ACHN (cell line): ENCODE measurements at places on chromosomes 6 and 20.

DNA sequence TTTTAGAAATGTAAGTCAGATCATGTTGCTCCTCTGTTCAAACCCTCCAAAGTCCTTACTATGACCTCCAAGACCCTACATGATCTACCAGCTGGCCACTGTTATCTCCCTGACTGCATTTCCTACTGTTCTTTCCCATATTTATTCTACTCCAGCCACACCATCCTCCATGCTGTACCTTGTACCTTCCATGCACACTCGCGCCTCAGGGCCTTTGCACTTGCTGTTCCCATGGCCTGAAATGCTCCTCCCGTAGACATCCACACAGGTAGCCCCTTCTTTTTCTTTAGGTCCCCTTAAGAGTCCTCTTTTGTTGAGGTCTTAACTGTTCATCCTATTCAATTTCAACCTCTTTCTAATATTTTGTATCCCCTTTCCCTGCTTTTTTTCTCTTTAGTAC, 47.0 kb downstream of the HEBP2 start:
- no peak for DNase-seq

GRCh38 chr20:62272200-62272599, 30.6 kb upstream of the ADRM1 start:
- DNase-seq: no peak

- no peak for DNase-seq
These were observed 67.4 kb upstream of the DSP start for GRCh38 chr6:7473805-7474719.

DNA sequence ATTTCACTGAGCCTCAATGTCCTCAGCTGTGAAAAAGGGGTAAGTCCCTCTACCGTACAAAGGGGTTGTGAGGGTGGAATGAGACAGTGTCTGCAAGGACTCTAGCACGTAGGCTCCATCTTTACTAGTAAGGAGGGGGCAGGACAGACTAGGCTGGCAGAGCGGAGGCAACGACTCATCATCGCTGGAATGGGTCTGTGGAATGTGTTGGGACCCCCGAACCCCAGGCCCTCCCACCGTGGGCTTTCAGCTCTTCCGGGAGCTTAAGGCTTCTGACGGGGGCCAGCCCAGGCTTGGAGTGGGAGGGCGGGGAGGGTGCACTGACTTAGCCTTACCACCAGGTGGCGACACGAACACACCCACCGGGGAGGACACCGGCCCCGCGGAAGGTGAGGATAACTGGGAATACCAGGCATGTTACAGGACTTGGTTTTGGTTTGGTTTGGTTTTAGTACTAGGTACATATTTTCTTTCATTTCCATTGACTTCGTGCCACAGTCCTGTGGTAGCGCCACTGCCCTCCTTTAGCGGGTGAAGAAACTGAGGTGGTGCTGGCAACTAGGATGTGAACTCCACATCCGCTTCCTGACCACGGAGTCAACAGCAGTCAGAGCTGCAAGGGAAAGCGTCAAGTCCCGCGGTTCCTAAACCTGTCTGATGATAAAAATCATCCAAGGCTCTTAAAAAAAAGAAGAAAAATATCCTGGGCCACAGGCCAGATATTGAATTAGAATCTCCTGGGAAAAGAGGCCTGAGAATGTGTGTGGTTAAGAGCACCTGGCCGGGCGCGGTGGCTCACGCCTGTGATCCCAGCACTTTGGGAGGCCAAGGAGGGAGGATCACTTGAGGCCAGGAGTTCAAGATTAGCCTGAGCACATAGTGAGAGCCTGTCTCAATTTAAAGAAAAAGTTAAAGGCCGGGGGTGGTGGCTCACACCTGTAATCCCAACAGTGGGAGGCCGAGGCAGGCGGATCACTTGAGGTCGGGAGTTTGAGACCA, 10.3 kb upstream of the TULP1 start:
- peak; percentile 54 for DNase-seq

GRCh38 chr6:136225496-136225895, 24.6 kb downstream of the MTFR2 start:
- DNase-seq: no peak

- DNase-seq: no peak
These were observed 10.6 kb upstream of the TGM3 start for GRCh38 chr20:2285193-2285592.

GRCh38 chr20:20274821-20275220, 93.1 kb upstream of the INSM1 start:
- DNase-seq: no peak

DNA sequence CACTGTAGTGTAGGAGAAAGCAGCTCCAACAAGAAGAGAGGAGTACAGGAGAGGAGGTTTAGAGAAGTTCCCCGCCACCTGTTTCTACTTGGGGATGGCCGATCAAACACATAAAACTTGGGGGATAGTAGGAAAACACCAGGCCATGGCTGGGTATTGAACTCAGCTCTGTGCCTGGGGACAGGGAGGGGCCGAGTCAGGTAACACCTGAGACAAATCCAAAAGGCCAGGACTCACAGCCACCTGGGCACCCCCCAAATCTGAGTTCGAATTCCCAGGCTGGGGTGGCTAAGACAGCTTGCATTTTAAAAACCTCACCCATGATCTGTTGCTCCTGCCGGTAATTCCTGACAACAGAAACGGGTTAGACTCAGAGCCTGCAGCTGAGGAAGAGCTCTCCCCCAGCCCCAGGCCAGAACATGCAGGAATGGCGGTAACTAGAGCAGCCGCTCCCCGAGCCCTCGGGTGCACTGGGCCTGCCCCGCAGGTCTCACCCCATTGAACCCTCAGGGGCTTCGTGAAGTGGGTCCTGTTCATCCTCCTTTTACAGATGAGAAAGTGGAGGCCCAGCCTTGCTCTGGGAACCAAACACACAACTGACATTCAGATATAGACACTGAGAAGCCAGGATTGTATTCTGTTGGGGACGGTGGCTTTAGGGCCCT, 61.0 kb downstream of the TCP11 start:
- no peak for DNase-seq

DNA sequence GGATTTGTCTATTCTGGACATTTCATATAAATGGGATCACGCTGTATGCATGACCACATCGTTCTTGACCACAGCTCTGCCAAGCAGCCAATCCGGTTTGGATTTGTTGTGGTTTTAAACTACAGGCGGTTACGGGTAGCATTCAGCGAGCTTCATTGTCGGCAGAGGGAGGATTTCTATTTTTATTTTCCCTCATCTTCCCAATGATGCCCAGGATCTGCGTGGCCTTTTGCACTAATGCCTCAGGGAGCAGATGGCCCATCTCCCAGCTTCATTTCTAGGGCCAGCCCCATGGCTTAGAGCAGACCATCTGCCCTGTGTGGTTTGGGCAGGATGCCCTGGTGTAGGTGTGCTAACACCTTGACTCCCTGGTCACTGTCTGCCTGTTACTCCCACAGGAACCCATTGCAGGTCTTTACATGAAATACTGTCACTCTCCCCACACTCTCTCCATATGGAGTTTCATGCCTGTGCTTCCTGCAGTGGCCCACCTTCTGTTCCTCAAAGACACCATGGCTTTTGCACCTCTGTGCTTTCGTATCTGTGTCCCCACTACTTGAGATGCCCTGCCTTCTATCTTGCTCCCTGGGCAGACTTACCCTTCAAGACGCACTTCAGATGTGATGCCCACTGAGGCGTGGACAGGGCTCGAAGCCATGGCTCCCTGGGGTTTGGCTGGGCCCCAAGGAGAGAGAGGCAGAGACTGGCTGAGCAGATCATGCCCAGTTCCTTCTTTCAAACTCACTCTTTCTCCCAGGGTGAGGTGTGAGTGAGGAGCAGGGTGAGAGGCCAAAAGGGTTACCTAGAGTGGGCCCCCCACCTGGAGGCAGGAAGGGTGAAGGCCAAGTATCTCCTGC, 26.0 kb downstream of the SDCBP2 start:
- DNase-seq: peak; percentile 31

DNA sequence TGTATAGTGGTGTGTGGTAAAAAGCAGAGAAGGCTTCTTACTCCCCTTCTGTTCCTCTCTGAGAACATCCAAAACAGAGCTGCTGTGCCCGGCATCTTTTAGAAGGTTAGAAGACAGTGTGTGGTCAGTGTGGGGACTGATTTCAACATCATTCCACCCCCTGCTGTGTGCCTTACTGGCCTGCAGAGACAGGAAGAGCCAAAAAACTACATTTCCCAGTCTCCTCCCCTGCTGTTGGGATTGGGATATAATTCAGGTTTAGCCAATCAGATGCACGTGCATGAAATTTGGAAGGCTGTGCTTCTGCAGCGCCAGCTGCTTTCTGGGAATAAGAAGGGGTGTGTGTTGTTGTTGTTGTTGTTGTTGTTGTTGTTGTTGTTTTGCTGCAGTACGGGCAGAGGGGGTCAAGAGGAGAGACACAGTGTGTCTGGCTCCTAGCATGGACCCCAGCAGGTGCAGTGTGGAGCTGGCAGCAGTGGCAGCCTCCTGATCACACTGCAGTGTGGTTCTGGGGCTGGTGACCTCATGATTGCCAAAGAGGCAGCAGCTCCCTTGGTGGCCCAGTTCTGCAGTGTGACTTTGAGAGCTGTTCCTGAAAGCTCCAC, 74.7 kb downstream of the MRPL14 start:
- DNase-seq: peak; percentile 49

GRCh38 chr6:30234356-30234755, 21.1 kb upstream of the TRIM26 start:
- DNase-seq: no peak

- no peak for DNase-seq
These were observed 64.7 kb upstream of the APCDD1L start for GRCh38 chr20:58579819-58580473.

DNA sequence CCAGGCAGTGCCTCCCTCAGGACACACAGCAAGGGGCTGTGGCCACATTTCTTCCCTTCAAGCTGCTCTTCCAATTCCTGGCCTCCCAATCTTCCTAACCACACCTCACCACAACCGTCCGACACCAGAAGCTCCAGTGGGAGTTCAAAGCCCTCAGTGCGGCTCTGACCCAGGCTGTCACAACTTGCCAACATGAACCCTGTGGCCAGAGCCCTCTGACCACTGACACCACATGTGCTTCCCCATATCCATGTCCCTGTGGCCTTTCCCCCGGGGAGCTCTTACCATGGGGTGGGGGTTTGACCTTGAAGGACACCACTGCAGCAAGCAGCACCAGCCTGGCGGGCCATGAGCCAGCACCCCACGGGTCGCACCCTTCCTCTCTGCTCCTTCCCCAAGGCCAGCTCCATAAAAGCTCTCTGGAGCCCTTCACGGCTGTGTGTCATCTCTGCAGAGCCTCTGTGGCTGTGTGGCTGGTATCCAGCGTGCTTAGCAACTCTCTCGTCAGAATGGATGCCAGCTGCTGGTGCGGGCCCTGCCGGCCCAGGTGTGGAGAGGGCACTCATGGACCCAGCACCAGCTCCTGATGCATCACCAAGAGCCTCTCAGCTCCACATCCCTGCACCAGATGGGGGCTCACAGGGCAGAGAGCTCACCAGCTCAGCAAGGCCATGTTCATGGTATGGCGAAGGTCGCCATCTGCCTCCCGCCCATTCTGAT, 106.1 kb downstream of the PSMB1 start:
- no peak for DNase-seq

DNA sequence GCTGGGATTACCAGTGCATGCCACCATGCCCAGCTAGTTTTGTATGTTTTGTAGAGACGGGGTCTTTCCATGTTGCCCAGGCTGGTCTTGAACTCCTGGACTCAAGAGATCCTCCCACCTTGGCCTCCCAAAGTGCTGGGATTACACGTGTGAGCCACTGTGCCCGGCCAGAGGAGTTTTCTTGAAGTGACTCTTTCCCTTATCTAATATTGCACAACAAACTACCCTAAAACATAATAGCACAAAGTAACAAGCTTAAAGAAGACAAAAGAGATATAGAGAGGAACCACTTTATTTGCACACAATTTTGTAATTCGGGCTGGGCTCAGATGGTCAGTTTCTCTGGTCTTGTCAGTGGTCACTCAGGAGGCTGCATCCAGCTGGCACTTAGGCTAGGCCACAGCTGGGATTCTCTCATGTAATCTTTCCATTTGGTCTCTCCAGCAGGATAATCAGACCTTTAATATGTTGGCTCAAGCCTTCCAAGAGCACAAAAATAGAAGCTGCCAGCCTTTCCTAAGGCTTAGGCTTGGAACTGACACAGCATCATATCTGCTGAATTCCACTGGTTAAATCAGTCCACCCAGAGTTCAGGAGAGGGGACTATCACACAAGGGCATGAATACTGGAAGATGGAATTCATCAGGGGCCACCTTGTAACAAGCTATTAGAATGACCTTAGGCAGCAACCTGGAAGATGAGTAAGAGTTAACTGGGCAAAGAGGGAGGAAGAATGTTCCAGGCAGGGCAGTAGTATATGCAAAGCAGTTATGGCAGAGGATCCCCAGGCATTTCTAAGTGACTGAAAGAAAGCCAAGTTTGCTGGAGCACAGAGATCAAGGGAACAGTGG, 56.7 kb upstream of the PNRC1 start:
- DNase-seq: no peak

DNA sequence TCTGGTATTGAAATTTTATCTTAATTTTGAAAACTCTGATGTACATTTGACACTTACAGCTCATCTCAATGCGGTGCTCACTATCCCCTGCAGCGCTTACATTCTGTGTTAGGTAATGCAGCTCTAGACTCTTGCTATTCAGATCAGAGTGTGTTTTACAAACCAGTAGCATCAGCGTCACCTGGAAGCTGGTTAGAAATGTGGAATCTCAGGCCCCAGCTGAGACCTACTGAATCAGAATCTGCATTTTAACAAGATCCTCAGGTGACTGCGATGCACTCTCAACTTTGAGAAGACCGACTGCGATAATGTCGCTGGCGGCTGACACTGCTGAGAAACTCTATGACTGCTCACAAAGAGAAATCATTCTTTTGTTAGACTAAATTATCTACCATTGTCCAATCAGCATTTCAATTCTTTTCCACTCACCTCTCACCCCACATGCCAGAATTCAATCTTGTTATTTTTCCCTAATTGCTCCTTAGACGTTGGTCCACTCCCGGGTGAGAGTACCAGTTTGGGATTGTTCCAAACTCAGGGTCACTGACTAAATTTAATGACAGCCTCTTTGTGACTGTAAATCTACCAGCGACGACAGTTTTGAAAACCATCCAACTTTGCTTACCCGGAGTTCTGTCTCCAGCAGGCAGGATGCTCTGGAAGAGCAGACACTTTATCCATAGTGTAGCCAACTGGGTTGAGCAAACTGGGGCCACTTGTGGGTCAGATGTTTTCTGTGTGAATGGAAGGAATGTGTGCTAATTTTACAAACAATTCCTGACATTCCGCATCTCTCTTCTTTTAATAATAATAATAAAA, 140.1 kb upstream of the BTBD3 start:
- no peak for DNase-seq

DNA sequence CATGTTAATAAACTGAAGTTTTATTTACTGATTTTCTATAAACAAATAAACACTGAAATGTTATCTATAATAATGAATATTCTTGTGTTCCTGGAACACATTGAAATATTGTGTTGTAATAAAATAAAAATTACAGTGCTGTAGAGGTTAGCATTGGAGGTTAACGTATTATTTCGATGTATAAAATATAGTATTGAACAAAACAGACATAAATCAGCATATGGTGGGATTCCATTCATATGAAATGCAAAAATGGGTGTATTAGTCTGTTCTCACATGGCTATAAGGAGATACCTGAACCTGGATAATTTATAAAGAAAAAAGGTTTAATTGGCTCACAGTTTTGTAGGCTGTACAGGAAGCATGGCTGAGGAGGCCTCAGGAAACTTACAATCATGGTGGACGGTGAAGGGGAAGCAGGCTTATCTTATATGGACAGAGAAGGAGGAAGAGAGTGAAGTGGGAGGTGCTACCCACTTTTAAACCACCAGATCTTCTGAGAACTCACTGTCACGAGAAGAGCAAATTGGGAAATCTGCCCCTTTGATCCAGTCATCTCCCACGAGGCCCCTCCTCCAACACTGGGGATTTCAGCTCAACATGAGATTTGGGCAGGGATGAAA, 24.6 kb upstream of the BMP6 start:
- DNase-seq: no peak
